ENCODE measurements at places on chromosomes 2 and 18. TPM values are rescaled to one million over a fixed set of nuclear protein-coding genes. Genes with fewer than 3 reads are reported as not detected.

RIT2 gene
- 21.8 TPM for total RNA-seq

DNA sequence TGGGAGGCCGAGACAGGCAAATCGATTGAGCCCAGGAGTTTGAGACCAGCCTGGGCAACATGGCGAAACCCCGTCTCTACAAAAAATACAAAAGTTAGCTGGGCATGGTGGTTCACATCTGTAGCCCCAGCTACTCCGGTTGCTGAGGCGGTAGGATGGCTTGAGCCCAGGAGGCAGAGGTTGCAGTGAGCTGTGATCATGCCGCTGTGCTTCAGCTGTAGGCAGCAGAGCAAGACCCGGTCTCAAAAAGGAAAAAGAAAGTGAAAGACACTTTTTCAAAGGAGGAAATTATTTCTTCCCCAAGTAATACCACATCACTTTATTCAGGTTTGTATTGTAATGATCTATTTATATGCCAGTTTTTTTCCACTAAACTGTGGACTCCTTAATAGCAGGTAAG lies 35.7 kb upstream of the TAF4B start:
- DNase-seq: no peak

- peak; percentile 78 for DNase-seq
Observed at GRCh38 chr2:235263205-235264120, 230.4 kb upstream of the AGAP1 start.

ROCK1 gene
- 47.9 TPM for total RNA-seq

DNA sequence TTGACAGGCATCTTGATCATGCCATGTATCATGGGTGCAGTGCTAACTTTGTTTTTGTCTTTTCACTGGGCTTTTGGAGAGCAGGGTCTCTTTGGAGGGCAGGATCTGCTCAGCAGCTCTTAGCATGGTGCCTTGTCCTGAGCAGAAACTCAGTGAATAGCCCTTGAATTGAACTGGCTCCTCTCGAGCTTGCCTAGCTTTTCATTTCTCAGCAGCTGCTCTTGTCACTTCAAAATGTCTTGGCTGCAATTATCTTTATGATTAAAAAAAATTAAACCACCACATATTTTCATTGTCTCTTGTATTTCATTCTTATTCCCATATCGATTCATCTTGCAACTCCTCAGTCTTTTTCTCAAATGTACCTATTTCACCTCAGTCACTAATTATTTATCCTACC lies 50.5 kb downstream of the CCDC85A start:
- no peak for DNase-seq

EIF5B gene
- 16.2 TPM for total RNA-seq

DNA sequence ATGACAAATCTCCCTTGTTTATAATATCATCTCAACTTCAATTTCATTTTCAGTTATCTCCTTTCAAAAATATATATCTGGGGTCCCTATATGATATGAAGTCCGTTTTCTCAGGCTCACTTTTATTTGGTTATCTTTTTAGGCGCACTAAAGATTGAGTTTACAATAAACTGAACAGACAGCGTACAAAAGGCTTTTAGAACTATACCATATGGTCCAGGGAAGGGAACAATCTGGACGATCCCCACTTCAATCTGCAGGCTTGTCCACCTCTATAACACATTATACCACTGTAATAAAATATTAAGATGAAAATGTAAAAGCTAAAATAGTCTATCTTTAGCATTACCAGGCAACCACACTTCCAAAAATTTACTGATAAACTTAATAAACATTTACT lies 289.9 kb downstream of the ZEB2 start:
- no peak for DNase-seq

DNA sequence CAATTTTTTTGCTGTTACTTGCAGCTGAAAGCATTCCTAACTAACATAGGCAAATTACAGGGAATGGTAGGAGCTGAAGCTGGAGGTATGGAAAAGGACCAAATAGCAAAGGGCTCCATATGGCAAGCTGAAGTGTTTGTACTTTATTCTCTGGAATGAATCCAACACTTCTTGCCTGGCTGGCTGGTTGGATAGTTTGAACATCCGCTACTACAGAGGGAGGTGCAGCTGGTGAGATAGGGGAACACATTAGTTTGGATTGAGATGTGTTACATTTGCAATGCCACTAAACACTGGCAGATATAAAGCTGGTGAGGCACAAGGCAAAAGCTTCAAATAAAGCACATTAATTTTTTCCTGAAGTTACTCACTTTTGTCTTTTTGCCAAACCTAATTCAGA lies 291.5 kb downstream of the SP3 start:
- DNase-seq: no peak

EGR4 gene
- total RNA-seq: not detected

GKN2 gene
- not detected for total RNA-seq

NRP2 gene
- total RNA-seq: 22.1 TPM

GRCh38 chr2:189439342-189439741 lies 1.9 kb upstream of the WDR75 start:
- DNase-seq: no peak

GRCh38 chr2:219016721-219017120 lies 23.5 kb upstream of the CRYBA2 start:
- no peak for DNase-seq

MEP1B gene
- total RNA-seq: 0.78 TPM

DNA sequence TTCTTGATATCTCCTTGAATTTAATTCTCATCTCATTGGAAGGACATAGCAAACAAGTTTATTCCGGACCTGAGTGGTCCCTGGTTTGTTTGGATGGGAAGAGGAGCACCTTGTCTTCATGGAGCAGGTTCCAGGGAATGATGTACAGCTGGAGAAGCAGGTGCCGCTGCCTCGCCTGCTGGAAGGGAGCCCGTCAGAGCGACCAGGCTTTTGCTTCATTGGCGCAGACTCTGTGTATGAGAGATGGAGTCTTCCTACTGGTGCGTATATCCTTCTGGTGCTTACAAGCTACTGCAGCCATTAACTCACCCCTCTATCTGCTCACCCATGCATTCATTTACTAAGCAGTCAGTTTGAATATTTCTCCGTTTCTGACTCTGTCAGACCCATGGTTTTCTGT lies 11.6 kb upstream of the ALLC start:
- DNase-seq: no peak

DNA sequence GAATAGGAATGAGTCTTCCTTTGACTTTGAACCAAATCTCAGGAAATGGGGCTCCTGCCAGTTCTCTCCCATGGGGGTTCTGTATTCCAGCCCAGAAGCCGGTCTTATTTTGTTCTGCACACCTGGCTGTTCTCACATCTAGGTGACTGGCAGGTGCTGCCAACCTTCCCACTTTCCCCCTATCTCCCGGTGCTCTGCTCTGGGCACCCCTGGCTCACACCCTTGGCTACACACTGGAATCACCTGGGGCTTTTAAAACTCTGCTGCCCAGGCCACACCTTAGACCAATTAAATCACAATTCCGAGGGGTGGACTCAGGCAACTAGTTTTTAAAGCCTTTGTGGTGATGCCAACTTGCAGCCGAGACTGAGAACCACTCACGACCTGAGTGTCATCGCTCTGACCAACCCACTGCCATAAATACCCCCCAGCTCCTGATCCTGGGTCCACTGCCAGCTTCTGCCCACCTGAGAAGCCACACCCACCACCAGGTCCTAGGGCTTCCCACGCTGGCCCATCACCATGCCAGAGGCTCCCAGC lies 69.2 kb downstream of the KCNF1 start:
- no peak for DNase-seq
